Bronchial smooth muscle cell (primary cell): ENCODE measurements at places on chromosomes 5 and 9. TPM values are rescaled to one million over a fixed set of nuclear protein-coding genes. Genes with fewer than 3 reads are reported as not detected.

SHOC1 gene
- total RNA-seq, result under 0.01 TPM in 1 of 2 replicates, not detected in the other

SLC4A9 gene
- total RNA-seq, result not detected in 2 replicates

IQGAP2 gene
- 1.1 and 2.1 TPM in 2 replicates for total RNA-seq

SH2D3C gene
- not detected in 2 replicates for total RNA-seq

PLK2 gene
- total RNA-seq, result 60.3 and 133 TPM in 2 replicates
